ENCODE measurements at places on chromosomes 1 and 21.

- DNase-seq = no peak
Observed at GRCh38 chr1:194717941-194718340, 1531.5 kb upstream of the B3GALT2 start.

GRCh38 chr1:13888351-13888986 lies 188.5 kb downstream of the PRDM2 start:
- no peak for DNase-seq

DNA sequence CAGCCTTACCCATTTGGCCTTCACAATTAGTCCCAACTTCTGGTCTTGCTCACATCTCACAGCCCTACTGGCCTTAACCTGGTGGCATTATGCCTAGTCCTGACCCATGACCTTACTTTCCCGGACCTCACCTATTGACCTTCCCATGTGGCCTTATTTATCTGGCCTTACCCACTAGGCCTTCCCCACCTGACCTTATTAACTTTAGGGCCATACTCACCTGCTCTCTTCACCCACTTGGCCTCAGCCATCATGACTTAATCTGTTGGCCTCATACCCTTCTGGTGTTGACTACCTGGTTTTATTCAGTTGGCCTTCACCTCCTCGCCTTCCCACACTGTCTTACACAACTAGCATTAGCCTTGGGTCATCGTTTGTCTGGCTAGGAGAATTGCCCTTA lies 35.7 kb downstream of the EXOC8 start:
- no peak for DNase-seq

- DNase-seq = no peak
Observed at GRCh38 chr1:225484657-225485214, 56.9 kb upstream of the LBR start.

DNA sequence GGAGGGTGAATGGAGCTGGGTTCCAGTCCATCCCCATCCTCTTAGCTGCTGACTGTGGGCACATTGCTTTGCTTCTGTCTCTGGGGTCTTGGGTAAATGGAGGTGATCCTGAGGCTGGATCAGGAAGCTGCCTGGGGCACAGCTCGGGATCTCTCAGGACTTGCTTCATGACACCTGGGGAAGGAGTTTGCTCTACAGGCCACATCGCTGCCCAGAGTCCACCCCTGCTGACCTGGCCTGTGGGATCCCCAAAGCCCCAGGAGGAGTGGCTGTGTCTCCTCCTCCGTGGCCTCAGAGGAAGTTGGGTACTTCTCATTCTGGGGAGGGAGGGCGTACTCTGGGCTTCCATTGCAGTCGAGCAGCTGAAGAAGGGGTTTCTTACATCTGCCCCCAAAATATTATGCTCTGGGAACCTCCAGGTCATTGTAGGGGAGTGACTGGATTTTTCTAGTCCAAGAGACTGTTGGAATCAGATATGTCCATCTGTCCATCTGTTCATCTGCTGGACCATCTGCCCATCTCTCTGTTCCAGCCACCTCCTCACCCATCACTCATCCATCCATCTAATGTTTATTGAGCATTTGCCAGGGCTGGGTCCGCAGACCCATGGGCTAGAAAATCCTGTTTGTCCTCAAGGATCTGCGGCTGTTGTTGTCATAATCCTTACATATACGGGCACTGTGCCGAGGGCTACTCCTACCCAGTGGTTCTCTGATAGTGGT lies 45.9 kb downstream of the ARHGEF10L start:
- no peak for DNase-seq

GRCh38 chr1:48810740-48811139 lies 34.0 kb upstream of the BEND5 start:
- DNase-seq = no peak

DNA sequence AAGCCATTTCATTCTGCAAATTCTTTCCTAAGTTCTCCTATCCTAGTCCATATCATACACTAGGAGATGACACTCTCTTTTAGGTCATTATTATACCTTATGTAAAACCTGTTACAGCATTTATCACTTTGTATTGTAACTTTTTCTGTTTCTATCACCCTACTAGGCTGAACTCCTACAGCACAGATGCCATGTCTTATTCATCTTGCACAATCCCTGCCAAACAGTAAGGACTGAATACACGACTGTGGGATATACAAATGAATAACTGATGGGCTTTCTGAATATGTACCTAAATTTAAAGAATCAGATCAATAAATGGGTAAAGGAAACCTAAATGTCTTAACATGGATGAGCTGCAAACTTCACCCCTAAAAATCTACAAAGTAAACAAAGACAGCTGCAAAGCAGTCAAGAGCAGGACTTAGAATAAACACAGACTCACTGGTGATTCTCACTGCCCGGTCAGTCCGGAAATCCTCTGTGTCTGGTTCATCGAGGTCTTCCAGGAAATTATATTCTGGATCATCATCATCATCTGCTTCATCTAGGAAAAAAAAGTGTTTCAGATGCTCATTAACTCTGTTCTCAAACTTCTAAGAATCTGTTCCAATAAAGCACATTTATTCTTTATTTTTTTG lies 62.3 kb downstream of the GON4L start:
- DNase-seq = no peak

GRCh38 chr21:17921579-17922530 lies 102.7 kb upstream of the C21orf91 start:
- DNase-seq = no peak

DNA sequence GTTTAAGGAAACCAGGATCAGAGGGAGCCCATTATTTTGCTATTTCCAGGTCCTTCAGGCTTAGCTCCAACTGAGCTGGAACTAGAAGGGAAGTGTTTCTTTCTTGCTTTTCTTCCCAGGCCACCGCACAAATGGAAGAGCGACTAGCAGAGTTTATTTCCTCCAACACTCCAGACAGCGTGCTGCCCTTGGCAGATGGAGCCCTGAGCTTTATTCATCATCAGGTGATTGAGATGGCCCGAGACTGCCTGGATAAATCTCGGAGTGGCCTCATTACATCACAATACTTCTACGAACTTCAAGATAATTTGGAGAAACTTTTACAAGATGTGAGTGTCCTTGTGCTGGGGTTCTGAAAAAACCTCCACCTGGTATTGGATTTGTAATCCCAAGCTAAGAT lies 121.8 kb downstream of the PIK3R3 start:
- no peak for DNase-seq

DNA sequence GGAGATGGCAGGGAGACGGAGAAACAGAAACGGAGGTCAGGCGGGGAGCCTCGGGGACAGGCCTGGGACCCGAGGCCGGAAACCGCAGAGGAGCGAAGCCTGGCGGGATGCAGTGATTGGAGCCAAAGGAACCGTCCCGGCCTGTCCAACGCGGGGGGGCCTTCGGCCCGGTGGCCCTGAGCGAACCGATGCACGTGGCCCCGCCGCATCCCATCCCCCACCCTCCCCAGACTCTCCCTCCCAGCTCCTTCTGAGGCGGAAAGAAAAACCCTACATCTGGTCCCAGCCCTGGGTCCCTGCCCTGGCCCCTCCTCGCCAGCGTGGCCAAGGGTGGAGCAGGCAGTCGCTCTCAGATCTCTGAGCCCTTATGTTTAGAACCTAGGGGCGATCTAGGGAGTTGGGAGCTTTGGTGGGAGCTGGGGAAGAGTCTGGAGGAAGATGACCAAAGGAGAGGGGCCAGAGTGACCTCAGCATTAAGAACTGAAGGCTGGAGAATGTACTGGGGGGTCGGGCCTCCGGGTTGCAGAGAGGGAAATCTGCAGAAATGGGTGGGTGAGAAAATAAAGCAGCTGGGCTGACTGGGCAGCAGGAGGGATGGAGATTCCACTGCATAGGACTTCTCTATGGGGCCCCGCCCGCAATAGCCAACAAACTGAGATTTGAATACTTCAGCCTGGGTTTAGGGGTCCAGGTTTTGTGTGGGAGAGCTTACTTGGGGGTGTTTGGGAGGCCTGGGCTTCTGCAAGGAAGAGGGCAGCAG lies 1.5 kb upstream of the CRABP2 start:
- DNase-seq = peak; percentile 50

DNA sequence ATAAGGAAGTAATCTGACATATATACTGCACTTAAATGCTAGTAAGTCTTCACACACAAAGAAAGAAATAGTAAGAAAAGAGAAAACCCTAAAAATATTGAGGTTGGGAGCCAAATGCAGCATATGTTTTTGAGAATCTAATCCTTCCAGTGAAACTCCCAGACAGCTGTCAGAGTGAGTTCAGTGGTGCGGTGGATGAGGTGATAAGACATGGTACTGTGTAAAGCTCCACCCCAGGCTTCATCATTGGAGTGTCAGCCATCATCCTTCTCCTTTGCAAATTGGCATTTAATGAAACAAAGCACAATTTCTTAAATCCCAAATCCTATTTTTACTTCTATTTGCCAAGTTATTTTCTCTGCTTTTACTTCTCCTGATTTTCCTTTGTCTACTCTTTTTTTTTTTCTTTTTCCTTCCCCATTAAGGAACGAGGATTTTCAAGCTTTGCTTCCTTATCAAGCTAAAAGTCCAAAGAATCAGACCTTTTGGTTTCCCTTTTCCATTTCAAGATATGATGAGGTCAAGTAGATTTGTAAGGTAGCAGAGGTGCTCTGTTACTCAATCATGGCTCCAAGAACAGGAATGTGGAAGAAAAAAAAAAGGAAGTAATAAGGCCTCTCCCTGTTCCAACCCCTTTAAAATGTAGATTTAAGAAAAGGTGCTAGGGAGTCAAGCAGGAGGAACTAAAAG lies 343.3 kb downstream of the SETD4 start:
- no peak for DNase-seq

DNA sequence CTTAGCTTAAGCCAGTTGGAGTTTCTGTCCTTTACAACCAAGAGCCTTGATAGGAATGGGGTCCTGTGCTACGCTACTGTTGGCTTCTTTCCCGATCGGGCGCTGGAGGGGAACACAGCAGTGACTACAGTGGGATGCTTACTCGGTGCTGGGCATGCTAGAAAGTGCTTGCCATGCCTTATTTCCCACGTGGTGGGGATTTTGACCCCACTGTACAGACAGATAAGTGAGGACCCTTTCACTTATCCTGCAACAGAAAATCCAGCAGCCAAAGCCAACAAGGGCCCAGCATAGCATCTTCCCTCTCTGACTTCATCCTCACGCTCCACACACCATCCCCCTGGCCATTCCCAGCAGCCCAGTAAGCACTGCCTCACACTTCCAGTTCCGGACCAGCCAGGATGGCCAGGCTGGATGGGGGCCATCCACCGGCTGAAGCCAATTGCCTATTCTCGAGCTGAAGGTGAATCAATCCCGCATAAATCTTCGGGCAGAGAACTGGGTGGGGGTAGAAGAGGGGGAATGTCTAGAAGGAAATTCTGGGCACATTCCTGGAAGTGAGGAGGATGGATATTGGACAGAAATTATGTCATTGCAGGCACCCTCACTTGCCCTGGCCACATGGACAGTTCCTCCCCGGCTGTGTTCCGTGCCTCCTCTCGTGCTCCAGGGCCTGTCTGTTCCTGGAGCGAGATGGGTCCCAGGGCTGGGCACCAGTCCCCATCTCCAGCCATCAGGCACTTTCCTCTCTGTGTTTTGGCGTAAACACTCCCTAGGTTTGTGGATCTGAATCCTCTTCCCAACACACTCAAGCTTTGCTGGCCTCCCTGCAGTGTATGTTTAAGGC lies 2.0 kb upstream of the ABCG1 start:
- DNase-seq = no peak

DNA sequence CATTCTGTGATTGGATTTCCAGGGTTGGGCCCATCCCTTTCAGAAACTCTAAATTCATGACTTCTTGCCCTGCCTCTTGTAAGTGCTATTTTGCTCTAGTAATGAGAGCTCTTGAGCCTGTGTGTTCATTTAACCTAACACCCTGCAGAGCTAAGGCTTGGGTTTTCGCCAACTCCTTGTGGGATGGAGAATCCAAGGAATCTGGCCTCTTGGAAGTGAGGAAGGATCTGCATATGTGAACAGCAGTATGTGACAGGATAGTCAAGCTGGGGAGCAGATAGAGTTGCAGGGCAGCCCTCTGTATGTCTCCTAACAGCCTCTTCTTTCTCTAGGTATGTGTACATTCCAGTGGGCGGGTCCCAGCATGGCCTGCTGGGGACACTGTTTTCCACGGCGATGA lies 258.9 kb downstream of the HHAT start:
- DNase-seq = no peak

DNA sequence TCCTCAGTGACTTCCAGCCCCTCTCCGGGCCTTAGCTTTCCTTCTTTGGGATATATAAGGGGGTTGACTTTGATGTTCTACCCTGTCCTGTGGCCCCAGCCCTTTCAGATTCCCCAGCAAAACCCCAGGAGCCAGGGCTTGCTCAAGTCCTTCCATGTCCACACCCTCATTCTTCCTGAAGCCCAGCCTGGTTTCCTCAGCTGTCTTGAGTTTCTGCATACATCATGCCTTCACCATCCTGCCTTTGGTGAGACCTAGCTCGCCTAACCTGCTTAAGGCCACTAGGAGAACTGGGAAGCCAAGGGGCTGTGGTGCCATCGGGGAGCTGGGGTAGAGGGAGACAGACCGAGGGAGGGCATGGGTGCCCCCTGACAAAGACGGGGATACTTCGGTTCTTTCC lies 17.2 kb upstream of the PEF1 start:
- no peak for DNase-seq

- no peak for DNase-seq
Observed at GRCh38 chr1:76136894-76137293, 62.3 kb downstream of the ST6GALNAC3 start.

DNA sequence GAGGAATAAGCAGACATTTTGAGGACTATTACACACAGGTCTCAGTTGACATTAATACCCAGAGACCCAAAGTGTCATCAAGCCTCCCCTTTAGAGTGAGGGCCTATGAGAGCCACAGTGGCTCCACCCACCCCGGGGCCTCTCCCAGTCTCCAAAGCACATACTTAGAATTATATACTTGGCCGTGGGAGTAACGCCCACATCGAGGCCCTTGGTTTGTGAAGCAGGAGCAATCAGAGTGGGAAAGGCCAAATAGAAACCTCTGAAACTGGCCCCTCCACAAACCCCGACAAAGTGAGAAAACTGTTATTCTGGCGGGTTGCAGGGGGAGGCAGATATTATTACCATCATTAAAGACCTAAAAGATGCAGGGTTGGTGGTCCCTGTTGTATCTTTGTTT lies 7.0 kb upstream of the DESI2 start:
- no peak for DNase-seq

DNA sequence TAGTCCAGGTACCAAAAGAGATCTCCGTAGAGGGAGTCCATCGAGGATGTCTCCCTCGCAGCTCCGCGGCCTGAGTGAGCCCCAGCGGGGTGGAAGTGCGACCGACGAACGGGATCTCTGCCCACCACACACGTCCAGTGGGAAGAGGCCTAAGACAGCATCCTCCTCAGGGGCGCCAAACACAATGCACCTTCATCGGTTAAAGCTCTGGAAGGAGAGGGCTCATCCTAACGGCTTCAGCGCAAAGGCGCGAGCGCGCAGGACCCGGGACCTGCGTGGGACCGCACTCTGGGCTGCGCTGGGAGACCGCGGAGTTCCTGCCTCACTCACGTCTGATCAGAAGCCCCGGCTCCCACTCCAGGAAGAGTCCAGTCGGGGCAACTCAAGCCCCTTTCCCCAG lies 7.6 kb downstream of the SLC25A24 start:
- no peak for DNase-seq

DNA sequence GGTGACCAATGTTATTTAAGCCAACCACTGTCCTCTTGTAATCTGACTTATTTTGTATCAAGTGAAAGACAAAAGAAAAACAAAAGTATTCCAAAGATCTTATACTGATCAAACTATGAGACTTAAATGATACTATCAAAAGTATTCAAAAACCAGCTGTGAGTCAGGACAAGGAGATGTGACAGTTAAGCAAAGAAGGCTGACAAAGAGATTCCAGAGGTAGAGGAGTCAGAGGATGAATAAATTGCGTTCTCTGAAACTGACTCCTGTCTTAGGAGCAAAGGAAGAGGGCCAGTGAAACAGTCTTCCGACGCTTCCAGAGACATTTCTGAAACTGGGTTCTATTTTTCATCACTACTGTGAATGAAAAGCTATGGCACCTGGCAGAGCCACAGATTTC lies 20.9 kb downstream of the TMEM50B start:
- no peak for DNase-seq

Measured in CD8-positive, alpha-beta memory T cell (primary cell).